NCI-H345 (cell line): ENCODE measurements at places on chromosomes 5 and 9.

- no peak for DNase-seq
Observed at GRCh38 chr5:2740876-2741555, 10.5 kb downstream of the IRX2 start.

DNA sequence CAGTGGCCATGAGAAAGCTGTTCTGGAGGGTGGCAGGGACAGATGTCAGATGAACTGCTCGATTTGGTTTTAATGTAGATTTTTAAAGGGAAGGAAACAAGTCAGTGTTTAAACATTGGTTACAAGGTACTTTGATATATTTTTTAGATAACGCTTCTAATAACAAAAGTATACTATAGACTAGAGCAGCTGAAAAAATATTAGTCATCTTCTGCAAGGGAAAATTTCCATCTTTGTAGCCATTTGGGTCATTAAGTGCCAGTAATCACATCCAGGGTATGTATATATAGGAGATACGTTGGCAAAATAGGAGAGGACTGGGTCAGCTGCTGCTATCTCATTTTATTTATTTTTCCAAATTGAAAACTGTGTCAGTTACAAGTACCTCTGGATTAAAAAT, 69.0 kb downstream of the SV2C start:
- DNase-seq = no peak

DNA sequence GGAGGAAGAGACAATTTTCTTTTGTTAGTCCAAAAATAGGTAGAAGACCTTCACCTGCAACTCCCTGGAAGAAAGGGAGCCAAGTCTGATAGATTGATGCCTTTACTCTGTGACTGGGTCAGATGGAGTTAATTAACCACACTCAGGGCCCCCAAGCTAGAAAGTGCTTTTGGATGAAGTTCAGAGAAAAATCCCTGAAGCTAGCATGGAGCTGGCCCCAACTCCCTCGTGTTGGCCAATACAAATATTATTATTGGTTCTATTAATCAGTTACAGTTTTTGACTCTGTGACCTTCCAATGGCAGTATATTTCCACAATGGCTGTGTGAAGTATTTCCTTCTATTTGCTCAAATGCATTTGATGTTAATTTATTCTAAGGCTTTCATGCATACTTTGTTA, 1753.5 kb downstream of the EFNA5 start:
- no peak for DNase-seq

DNA sequence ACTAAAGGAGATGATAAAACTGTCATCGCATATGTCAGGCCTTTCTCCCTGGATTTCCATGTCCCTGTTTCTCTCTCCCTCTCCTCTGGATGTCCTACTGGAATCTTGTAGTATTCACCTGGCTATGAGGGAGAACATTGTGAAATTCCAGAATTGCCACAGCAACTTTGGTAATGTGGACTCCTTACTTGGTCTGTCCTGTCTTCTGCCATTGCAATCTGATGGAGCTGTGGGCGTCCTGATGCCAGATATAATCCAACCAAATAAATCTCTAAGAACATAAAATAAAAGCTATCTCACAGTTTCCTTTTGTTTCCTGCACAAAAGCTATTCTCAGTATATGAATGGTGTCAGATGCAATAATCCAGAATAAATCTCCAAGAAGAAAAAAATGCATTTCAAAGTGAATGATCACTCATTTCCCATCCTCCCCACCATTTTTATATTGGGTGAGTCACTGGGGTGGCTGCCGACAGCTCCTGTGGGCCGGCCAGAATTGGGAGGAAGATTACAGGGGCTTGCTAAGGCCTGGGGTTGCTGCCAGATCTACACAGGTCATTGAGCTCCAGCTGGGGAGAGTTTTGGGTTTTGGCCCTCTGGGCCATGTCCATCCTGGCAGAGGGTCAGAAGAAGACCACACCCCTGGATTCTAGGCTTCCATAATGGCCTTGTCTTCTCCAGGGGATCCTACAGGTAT, 160.7 kb upstream of the PITX1 start:
- no peak for DNase-seq

- no peak for DNase-seq
Observed at GRCh38 chr9:136545692-136545964, 220 bp downstream of the NOTCH1 start.

DNA sequence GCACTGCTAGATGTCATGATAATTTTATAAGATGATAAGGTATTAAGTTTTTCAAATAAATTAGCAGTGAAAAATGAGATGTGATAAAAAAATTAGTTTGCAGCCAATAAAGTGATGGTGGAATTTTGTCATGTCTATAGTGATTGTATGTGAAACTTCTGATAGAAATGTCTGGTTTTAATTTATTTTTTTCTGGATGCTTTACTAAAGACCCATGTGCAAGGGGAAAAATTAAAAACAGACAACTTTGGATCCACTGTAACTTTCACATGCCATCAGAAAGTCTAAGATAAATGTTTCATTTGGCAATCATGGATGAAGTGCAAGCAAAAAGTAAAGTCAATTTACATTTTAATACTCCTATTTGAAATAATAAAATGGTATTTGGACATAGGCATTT, 4.4 kb upstream of the NDUFS4 start:
- no peak for DNase-seq

GRCh38 chr5:96329886-96330529, 103.0 kb downstream of the PCSK1 start:
- DNase-seq = no peak

DNA sequence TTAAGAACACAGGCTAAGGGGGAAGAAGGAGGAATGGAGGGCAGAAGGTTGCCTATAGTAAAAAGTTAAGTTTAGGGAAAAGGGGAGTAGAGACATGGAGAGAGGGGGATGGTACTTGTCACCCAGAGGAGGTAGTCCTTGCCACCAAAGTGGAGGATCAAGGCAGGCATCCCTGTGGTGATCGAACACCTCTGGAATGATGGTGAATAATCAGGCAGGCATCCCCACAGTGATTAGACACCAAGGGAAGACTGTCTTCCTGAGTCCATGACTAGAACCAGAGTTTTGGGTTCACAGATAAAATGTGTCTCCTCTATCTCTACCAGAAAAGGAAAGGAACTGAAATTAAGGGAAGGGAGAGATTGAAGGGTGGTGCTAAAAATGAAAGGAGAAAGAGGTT, 19.2 kb upstream of the HMGCS1 start:
- no peak for DNase-seq

DNA sequence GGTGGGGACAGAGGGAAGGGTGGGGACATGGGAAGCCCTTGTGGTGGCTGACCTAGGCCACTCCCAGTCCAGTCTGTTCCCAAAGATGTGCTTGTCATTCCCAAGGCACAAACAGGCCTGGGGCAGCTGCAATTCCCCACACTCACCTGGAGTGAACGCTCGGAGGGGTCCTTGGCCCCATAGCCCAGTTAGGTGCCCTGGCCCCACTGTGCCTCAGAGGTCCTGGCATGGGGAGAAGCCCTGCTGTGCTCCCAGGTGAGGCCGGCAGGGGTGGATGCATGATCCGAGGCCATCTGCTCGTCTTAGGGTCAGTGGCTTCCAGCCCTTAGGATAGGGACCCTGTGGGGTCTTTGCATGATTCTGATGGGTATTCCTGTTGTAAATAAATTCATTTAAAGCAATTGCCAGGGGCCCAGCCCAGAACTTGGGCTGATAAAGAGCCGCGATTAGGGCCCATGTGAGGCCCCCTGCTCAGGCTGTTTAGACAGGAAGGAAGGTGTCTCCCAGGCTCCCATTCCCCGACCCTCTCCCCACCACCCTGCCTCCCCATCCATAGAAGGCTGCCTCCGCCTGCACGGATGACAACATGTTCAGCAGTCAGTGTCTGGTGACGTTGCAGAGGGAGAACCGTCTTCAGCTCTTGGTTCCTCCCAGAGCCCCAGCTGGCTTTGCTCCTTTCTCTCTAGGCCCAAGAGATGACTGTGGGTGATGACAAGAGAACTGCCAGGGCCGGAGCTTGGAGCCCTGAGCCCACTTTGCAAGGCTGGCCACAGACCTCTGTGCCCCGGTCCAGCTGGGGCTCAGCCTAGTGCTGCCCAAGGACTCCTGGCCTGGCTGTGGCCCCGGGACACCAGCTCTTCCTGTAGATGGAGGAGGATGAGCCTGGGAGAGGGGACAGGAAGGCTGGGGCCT, 28.4 kb upstream of the IRX4 start:
- DNase-seq = no peak

DNA sequence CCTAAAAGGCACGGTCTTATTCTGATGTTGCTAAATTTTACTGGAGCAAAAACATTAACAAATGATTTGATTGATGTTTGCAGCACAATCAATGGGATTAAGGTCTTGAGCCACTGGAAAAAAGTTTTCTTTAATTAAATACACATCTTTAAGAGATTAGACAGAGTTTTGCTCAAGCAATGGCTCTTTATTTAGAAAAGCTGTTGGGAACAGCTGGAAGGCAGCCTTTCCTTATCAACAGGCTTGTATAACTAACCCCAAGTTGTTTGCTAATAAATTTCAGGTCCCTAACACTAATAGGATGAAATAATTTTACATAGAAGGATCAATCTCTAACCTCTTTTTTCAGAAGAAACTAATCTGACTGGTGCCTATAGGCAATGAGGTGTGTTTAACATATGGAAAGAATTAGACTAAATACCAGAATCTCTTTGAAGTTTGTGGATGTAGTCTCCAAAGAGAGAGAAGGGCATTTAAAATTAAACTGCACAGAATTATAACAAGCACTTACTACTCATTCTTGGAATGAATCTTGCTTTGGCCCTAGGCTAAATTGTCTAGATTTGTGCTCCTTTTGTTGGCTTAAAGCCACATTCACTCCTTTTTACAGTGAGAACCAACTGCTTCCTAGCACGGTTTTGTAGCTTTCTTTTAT, 67.3 kb upstream of the TNFAIP8 start:
- DNase-seq = no peak

- no peak for DNase-seq
Observed at GRCh38 chr5:167819406-167819805, 472.0 kb upstream of the WWC1 start.

GRCh38 chr9:121781701-121782464, 130.4 kb downstream of the DAB2IP start:
- DNase-seq = no peak

DNA sequence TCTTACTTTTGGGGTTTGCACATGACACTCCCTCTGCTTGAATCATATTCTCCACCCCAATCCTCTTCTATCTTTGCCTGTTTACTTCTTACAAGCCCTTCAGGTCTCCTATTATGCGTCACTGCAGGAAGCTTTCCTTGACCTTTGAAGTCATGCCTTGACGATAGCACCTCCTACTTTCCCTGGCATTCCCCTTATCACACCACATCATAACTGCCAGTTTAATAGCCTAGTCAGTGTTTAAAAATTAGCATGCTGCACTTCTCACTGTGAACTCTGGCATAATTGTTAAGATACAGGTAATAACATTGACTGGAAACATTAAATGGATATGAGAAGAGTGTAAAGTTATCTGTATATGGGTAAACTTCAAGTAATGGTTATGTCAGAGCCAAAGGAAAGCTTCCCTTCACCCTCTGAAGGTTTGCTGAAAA, 37.1 kb upstream of the CEP120 start:
- DNase-seq = no peak

GRCh38 chr5:10689391-10690081, 71.5 kb downstream of the DAP start:
- no peak for DNase-seq

- no peak for DNase-seq
Observed at GRCh38 chr5:2184026-2184366, 301.3 kb upstream of the IRX4 start.

DNA sequence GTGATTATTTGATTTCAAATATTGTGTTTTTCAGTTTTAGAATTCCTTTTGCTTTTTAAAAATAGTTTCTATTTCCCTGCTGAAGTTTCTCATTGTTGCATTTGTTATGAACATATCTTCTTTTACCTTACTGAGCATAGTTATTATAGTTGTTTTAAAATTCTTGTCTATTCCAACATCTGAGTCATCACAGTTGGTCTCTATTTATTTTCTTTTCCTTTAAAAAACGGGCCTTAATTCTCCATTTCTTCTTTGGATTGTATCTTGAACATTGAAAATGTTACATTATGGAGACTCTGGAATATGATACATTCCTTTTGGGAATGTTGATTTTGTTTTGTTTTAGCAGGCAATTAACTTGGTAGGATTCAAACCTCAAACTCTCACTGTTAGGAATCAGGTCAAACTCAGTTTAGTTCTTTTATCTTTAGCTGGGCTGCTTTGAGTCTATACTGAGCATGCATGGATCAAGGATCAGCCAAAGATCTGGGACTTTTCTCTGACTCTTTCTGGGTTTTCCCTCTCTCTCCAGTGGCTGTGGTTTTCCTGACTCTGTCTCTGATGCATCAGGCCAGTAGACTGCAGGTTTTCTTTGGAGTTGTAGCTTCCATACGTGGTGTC, 70.3 kb downstream of the TEK start:
- DNase-seq = no peak

DNA sequence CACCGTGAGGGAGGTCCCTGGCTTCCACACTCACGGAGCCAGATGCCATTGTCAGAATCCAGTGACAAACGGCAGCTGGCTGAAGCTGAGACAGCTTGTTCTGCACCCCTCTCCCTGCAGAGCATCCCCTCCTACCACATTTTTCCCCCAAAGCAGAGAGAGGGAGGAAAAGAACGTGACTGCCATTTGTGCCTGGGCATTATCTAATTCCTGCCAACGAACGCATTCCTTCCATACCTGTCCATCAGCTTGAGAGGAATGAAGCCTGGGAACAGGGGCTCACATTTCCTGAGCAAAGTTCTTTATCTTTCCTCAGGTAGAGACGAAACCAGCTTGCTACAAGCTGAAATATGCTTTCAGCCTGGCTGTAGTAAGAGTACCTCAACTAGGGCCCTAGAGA, 175.4 kb downstream of the SLIT3 start:
- DNase-seq = no peak

DNA sequence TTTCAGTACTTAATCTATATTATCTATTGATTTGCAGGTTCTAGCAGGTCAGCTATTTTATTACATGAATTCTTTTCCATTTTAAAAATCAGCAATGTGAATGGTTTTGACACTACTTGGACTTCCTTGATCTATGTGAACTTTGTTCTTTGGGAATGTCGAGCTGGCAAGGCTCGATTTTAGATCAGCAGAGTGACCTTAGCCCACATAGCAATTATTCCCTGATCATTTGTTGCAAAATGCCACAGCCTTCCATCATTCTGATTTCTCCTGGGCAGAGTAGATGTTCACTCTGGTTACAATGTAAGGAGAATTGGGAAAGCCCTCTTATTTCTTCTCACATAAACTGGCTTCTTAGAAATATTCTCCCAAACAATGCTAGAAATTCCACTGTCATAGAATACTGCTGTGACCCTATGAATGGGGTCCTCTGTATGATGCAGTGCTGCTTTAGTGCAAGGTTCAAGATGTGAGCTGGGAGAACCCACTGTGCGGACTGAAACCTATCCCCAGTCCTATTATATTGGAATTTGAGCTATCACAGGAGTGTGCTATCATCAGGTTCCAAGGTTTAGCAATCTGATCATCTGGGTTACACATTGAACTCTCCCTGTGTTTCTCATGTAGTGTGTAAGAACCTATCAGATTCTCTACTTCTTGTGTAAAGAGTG, 15.7 kb upstream of the GDA start:
- DNase-seq = no peak
